NCI-H524 (cell line): ENCODE measurements at places on chromosomes 3 and 15.
A peak's percentile ranks its signal among the peaks of the same experiment; 100 is the strongest.

- peak; percentile 25 for DNase-seq
Observed at GRCh38 chr3:10283638-10284037, 9.1 kb downstream of the GHRL start.

- no peak for DNase-seq
Observed at GRCh38 chr3:22748453-22749045, 454.6 kb upstream of the UBE2E2 start.

DNA sequence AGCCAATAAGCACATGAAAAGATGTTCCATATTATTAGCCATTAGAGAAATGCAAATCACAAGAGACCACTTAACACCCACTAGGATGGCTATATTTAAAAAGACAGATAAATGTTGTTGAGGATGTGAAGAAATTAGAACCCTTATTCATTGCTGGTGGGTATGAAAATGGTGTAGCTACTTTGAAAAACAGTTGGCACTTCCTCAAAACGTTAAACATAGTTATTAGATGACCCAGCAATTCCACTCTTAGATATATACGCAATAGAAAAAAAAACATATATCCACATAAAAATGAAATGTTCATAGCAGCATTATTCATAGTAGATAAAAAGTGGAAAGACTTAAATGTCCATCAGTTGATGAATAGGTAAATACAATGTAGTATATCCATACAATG is 47.1 kb upstream of the TERB2 start:
- DNase-seq: no peak

GRCh38 chr15:47296881-47297280 is 420.4 kb upstream of the SEMA6D start:
- no peak for DNase-seq

- no peak for DNase-seq
Observed at GRCh38 chr3:186700267-186700666, 16.9 kb upstream of the KNG1 start.

- no peak for DNase-seq
Observed at GRCh38 chr3:151009430-151009829, 36.9 kb upstream of the CLRN1 start.

DNA sequence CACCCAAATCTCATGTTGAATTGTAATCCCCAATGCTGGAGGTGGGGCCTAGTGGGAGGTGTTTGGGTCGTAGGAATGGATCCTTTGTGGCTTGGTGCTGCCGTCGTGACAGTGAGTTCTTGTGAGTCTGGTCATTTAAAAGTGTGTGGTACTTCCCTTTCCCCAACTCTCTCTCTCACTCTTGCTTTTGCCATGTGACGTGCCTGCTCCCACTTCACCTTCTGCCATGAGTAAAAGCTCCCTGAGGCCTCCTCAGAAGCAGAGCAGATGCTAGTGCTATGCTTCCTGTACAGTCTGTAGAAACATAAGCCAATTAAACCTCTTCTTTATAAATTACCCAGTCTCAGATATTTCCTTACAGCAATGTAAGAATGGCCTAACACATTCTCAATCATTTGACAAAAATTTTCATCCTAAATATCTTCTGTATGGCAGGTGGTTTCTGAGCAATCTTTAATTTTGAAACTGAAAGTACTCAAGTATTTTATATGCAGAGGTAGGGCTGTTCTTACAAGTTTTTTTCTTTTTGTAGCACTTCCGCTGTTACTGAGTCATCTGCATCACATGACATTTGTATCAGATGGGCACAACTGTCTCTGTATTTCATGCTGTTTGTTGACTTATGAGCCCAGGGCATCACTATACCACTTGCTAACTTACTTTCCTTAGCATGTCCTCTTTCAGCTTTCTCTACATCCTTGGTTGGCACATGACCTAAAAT is 8.8 kb downstream of the RPL39L start:
- no peak for DNase-seq

DNA sequence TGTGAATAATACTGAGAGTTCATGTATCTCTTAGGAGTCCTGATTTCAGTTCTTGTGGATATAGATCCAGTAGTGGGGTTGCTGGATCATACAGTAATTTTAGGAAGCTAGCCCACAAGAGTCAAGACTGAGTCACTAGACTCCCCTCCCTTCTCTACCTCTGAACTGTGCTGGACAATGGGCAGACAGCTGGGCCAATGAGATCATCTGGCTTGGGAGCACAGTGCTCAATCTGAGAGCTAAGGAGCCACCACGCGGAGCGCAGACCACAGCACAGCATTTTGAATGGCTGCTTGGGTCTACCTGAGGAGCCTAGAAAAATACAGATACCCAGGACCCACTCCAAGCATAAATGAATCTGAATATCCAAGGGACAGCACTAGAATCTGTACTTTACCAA is 32.5 kb downstream of the WNT5A start:
- DNase-seq: no peak

- DNase-seq: no peak
Observed at GRCh38 chr3:143056372-143056771, 55.0 kb downstream of the U2SURP start.

DNA sequence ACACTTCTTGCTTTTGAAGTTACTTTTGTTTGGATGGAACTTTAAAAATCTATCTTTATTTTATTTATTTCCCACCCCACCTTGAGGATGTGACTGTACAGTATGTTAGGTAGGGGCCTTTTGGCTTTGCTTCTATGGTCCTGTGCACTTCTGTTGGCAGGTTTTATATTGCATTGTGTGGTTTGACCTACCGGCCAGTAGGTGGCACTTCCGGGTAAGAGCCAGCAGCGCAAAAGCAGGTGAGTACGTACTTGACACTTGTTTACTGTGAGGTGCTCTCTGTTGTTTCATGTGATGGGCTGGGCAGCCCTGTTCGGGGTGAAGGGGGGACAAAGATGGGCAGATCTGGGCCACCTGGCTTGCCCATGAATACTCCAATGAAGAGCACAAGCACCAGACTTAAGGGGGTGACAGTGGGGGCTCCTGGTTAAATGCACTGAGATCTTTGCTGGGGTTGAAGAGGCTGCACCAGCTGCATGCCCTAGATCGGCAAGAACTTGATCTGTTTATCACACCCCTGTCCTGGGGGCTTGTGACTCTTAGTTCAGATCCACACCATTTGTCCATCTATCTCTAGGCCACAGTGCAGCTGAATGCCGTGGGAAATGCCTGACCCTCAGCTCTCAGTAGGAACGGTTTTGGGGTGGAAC is 131.6 kb downstream of the NLGN1 start:
- peak; percentile 71 for DNase-seq

GRCh38 chr3:123307064-123307463 is 105.3 kb downstream of the SEC22A start:
- no peak for DNase-seq

DNA sequence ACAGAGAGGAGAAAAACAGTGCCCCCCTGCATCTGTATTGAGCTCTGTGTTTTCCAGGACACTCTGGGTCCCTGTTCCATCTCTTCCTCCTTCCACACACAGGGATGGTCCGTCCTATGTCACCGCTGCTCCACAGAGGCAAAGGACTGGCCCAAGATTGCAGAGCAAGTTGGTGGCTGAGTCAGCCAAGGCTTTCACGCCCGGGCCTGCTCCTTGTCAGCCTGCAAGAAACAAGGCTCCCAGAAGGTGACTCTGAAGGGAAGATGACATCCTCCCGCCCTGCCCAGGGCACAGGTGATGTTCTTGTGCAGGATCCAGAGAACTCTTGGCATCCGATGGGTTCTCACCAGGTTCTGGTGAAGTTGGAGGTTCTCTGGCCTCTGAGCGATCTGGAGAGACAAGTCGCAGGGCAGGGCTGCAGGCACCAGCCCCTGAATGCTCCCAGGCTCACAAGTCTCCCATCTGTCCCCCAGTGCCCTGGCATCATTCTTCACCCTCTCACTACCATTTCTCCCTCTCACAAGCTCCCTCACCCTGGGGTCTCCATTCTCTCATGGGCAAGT is 138.6 kb downstream of the MEGF11 start:
- DNase-seq: no peak
